RKO (cell line): ENCODE measurements at places on chromosomes 12 and 14.
A peak's percentile ranks its signal among the peaks of the same experiment; 100 is the strongest.

DNA sequence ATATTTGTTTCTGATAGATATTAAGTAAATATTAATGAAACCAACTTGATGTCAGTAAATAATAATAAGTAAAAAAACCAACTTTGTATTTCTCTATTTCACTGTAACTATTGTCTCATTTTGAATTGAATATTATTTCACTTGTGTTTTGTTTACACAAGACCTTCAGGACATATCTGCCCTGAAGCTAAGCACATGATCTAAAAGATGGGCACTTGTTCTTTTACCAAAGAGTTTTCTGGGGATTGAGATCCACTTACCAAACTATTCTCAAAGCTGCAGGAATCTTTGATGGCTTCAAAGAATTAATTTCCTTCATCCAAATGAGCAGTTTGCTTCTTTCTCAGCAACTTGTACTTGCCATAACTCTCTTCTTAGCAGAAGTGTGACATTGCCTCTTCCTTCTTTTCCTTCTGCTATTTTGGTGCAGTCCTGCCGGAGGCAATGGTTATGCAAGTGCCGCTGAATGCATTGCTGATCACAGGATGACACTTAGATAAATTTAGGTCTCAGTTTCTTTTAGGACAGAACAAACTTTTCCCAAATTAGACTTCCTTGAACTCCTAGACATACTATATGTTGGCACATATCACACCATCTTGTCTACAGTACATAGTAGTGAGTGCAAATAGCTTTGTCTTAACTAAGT lies 9.2 kb downstream of the FAR2 start:
- DNase-seq, result no peak

DNA sequence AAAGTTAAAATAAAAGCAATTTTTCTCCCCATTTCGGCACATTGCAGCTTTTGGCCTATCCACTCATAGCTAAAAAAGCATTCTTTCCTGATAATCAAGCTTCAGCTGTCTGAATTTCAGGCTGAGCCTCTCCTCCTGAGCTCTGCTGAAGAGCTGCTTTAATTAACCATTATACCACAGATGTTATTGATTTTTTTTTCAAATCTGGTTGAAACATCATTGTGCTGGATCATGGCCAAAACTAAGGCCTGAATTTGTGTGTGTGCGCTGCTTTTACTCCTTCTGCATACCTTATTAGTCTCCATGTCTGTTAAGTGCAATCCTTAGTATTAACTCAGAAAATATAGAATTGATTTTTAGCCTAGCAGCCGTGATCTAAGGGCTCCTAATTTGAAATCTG lies 52.3 kb downstream of the MBIP start:
- no peak for DNase-seq

- no peak for DNase-seq
These were observed 3.6 kb upstream of the BRMS1L start for GRCh38 chr14:35822501-35822900.

DNA sequence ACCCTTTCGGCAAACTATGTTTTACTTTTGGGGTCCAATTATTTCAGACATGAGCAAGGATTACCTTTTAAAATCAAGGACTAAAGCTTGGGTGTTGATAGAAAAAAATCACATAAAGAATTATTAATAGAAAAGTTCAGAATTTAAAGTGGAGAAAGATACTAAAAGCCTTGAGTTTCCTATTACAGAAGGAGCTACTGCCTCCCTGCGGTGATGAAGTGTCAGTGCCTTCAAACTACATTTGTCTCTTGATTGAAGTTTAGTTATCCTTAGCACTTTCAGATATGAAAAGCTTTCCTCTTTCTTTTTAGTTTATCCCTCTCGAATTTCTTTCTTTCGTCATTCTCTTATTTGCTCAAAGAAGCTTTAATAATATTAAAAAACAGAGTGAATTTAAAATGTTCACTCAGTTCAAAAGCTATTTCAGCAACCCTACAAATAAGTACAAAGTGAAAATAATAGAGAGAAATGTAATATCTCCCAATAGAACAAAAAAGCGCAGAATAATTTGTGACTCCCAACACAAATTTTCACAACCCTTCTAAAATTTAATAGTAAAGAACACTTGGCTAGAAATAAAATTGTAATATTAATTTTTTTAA lies 87.6 kb downstream of the SEC23A start:
- DNase-seq, result peak; percentile 71

DNA sequence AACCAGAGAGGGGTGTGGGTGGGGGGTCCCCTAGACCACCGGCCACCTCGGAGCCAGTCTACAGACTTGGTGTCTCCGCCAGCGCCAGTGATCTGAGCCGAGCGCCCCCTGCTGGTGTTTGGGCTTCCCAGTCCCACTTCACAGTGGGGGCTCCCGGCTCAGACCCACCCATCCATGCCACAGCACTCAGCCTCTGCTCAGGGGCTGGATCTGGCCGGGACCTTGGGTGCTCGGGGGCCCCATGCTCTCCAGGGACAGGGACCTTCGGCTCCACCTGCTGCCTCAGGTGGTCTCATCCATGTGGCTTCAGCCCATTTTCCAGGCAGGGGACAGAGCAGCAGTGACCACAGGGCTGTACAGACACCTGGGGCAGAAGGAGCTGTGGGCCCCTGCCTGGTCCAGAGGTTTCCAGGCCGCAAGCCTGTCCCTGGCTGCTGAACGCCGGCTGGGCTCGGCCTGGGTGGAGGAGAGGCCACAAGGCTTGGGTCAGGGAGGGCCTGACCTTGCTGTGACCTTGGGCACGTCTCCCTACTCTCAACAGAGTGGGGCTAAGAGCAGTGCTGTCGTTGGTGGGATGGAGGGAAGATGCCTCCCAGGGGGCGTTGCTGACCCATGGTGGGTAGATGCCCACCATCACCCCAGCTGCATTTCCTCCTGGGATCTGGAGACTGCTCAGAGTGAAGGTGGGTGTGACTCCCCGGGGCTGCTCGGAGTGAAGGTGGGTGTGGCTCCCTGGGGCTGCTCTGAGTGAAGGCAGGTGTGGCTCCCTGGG lies 86.3 kb downstream of the KIF26A start:
- no peak for DNase-seq

- DNase-seq, result no peak
These were observed 161.6 kb downstream of the CACNA1C start for GRCh38 chr12:2214411-2214810.

- no peak for DNase-seq
These were observed 27.6 kb downstream of the CACNA2D4 start for GRCh38 chr12:1890810-1891209.

GRCh38 chr12:9872162-9872561 lies 3.0 kb upstream of the CLEC2B start:
- DNase-seq, result no peak

DNA sequence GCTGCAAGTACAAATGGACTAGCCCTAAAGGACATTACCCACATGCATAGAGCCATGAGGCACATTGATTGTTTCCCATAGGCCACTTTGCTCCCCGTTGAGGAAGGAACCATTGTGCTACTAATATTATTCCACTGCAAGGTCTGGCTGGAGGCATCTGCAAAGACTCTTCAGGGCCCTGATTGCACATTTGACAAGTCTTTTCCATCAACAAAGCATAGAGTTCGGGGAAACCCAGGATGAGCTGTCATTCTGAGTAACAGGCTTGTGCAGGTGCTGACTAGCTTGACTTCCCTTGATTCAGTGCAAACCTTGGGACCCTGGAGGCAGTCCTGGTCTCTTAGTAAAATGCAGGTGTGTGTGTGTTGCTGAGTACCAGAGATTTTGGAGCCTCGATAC lies 73.8 kb downstream of the SUSD6 start:
- peak; percentile 27 for DNase-seq

- no peak for DNase-seq
These were observed 32.2 kb upstream of the RD3L start for GRCh38 chr14:103974575-103974974.

GRCh38 chr14:100409003-100409360 lies 85.8 kb downstream of the SLC25A47 start:
- DNase-seq, result no peak
